ENCODE measurements at places on chromosomes 3 and 15. TPM values are rescaled to one million over a fixed set of nuclear protein-coding genes. Genes with fewer than 3 reads are reported as not detected.

DNA sequence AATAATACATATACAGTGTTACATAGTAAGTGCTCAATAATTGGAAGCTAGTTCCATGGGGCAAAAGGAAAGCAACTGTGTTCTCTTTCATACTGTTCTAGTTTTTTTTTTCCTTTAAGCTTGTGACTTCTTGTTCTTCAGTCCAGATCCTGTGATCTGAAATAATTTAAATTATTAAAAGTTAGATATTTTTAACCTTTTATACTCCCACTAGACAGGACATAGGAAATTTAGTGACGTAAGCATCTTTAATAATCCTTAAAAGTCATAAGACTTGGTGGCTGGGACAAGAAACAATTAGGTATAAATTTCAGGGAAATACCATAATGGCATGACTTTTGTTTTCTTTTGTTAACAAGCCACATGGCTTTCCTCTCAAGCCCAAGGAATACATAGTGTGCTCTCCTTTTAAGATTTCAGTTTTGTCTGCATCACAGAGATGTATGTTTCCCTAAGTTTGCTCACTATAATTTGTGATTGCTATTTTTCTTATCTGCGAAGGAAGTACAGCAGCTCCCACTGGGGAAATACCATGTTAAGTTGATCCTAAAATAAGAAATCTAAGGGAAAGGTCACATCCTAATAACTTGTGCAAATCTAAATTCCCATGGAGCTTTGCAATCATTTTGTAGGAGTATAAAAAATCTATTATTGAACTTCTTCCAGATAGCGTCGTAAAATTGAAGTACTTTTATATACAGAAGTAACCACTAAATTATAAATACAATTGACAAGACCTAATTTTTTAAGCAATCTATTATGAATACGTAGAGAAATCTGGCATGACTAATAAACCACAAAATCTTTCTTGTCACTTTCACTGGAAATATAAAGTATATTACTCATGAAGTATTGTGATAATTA lies 30.1 kb downstream of the PPARG start:
- DNase-seq: no peak

STRA6 gene
- total RNA-seq: under 0.01 TPM

GRCh38 chr3:32399030-32399620 lies 7.5 kb downstream of the CMTM7 start:
- DNase-seq: peak; percentile 60

- DNase-seq: no peak
Measured at GRCh38 chr15:35757361-35757760, 211.4 kb upstream of the DPH6 start.

GRCh38 chr15:96804754-96805153 lies 474.3 kb downstream of the NR2F2 start:
- DNase-seq: no peak

GPR156 gene
- under 0.01 TPM for total RNA-seq

P2RY1 gene
- 0.51 TPM for total RNA-seq

Measured in dermis microvascular lymphatic vessel endothelial cell (primary cell).